ENCODE measurements at places on chromosomes 1 and 21.

- no peak for DNase-seq
These were observed 1.9 kb downstream of the PSMG1 start for GRCh38 chr21:39181205-39181818.

- no peak for DNase-seq
These were observed 58.9 kb upstream of the COL6A1 start for GRCh38 chr21:45922648-45923047.

- DNase-seq, result no peak
These were observed 177.3 kb downstream of the ZSCAN20 start for GRCh38 chr1:33649759-33650158.

DNA sequence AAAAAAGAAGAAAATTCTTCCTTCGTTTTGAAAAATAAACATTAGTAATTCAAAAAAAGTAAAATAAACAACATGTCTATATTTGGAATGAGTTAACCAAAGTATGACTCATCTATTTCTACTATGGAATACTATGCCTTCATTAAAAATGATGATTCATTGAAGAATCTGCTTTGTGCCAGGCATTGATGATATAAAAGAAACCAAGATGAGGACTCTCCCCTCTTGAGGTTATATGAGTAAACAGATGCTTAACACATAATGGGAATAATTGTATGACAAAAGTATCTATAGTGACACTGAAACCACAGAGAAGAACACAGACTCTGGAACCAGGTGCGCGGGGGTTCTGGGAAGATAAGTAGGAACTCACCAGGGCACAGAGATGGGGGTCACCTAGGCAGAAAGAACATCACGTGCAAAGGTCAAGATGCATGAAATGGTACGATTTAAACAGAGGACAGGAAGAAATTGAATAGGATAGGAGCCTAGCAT is 18.8 kb downstream of the ELF3 start:
- DNase-seq, result peak; percentile 49

GRCh38 chr1:19033515-19033839 is 77.0 kb upstream of the IFFO2 start:
- DNase-seq, result no peak

DNA sequence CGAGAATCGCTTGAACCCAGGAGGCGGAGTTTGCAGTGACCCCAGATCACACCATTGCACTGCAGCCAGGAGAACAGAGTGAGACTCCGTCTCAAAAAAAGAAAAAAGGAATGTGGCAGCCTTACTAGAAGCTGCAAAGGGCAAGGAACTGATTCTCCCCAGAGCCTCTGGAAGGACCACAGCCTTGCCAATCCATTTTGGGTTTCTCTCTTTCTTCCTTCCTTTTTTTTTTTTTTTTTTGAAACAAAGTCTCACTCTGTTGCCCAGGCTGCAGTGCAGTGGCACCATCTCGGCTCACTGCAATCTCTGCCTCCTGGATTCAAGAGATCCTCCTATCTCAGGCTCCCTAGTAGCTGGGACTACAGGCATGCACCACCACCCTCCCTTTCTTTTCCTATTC is 9.9 kb upstream of the IFNGR2 start:
- no peak for DNase-seq

DNA sequence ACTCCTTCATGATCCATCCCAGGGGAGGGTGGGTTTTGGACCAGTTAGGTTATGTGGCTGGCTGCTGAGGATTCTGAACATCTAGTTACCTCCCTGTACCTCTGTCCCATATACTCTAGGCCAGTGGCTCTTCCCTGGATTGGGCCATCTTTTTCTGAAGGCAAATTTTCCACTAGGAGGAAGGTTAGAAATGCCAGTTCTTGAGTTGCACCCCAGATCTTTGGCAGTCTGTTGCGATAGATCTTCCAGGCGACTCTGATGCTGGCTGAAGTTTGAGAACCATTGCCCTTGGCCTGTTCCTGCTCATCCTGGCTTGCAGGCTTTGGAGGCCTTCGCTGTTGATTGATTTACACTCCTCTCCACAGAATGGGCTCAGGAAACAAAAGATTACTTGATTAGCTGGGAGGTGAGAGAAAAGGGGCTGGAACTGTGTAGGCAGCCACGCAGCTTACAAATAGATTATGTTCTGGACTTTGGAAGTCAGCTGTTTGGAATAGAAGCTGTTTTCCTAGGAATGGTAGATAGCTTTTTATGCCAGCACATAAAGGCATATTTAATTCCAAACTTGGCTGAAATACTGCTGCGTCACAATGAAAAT is 110.1 kb downstream of the MRPS6 start:
- DNase-seq, result no peak

DNA sequence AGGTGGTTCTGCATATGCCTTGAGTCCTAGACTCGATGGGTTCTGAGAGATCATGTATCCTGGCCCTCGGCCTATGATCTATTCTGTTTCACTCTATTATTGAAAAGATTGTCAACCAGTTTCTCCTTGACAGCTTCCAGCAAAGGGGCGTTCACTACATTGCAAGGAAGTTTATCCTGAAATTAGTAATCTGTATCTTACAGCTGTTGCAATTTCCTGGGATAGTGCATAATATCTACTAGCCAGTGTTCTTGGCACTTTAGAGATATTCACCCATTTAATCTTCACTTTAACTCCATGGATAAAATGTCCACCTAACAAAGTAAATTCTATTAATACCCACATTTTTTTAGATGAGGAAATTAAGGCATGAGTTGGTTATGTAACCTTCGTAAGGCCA is 203.6 kb downstream of the TGFB2 start:
- DNase-seq, result no peak

DNA sequence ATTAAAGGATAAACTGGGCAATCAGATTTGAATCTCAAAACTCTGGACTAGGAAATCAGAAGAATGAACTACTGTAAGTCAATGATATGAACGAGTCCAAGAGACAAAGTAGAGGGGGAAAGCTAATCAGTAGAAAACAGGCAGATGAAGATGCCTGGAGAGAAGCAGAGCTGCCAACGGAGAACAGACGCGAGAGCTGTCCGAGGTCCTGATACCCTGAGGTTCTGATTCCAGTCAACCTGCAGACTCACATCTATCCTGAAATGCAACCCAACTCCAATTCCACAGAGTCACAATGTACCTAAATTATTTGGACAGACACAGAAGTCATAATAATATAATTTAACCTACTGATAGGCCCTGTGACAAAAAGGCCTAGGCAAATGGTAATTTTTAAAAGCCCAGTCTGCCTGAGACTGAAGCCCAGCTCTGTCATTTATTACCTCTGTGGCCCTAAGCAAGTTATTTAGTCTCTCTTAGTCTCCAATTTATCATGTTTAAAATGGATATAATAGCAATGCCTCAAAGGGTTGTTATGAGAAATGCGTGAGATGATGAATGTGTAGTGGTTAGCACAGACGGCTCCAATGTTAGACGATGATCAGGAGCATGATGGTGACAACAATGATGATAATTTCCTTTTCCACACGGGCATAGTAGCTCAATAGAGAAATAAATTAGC is 33.4 kb downstream of the RGS7 start:
- peak; percentile 49 for DNase-seq

- no peak for DNase-seq
These were observed 5.2 kb downstream of the LRRC7 start for GRCh38 chr1:69572921-69573320.

DNA sequence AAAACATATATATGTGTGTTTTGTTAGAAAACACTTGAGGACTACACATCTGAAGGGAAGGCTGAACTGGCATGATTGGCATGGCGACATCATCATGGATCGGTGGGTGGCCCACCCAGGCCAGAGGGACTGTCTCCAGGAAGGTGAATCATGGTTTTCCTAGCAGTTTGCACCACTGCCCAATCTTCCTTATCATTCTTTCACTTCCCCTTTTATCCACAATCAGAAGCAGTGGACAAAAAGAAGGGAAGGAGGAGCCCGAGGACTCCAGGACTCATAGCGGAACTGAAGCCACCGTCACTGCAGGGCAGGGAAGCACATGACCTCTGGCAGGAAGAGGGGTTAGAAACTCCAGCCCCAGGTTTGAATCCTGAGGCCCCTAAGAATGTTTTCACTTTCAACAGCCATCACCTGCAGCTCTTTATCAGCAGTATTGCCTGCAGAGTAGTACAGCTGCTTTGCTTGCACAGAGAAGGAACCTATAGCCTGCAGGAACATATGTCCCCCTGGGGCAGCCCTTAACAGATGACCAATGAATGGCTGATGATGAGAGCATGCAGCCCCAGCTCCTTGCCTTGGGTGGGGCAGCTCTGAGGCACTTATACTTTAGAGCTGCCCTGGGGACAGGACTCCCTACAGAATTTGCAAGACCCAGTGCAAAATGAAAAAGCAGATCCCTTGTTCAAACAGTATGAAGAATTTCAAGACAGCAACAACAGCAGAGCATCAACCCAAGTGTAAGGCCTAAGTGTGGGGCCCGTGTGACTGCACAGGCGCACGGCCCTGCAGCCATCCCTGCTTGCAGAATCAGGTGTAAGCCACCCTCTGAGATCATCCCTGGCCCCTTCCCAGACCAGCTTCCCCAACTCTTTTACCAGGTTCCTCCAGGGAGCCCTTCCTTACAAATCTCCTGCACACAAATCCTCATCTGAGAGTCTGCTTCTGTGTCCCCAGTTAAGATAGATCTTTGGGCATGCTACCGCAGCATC is 241.8 kb upstream of the IRF2BP2 start:
- no peak for DNase-seq

DNA sequence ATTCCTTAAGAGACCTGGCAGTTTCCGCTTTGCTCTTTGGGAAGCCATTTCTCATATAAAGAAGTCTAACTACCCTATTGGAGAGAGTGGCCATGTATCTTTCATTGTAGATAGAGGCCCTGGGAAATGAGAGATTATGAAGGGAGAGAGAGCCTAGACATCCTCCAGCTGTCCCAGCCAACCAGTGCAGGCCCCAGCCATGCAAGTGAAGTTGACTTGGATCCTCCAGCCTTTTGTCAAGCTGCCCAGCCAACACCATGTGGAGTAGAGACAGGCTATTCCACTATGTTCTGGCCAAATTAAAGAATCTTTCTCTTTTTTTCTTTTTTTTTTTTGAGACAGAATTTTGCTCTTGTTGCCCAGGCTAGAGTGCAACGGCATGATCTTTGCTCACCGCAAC is 7.1 kb upstream of the ANP32E start:
- no peak for DNase-seq

- peak; percentile 75 for DNase-seq
These were observed 52.2 kb upstream of the ETS2 start for GRCh38 chr21:38753557-38753971.

DNA sequence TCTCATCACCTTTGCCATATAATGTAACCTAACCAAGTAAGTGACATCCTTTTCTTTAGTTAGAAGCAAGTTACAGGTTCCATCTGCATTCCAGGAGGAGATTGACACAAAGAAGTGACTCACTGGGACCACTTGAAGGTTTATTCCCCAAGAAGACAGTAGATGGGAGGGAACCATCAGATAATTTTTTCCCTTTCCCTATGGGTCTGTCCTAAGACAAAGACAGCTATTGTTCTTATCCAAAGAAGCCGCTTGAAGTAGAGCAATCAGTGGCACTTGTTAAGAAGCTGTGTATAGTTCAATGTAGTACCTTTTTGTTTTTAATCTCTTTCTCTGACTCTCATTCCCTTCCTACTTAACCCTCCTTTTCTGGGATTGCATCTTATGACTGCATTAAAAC is 139.9 kb upstream of the B3GALT2 start:
- no peak for DNase-seq

GRCh38 chr21:41758550-41758949 is 8.3 kb downstream of the RIPK4 start:
- DNase-seq, result no peak

- no peak for DNase-seq
These were observed 14.8 kb upstream of the TMEM54 start for GRCh38 chr1:32915766-32916706.

GRCh38 chr1:22633697-22634463 is 2.5 kb upstream of the C1QA start:
- DNase-seq, result no peak

GRCh38 chr1:68811806-68812205 is 314.9 kb upstream of the DEPDC1 start:
- no peak for DNase-seq

DNA sequence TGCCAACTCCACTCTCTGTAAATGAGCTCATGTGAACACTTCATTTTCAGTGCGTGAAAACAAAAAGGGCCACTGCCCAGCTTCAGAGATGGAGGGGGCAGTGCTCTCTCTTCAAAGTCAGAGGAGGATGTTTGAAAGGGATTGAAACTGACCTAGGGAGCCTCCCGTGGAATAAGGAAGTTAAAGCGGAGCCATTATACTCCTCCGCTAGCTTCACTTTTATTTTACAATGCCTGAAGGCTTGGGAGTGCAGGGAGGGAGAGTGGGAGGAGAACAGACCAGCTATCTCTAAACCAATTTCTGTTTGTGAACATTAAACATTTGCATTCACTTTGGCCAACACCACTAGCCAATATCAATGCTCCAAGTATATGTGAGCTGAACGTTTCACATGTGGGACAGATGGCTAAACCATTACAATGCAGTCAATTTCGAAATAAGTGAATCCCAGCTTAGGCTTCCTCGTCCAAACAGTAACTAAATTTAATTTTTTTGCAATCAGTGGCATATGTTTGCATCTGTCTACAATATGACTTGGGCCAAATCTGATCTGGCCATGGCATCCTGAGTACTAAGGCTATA is 126.9 kb downstream of the ESRRG start:
- DNase-seq, result no peak

- peak; percentile 7 for DNase-seq
These were observed at the start of gene ABCG1 for GRCh38 chr21:42218836-42219605. TSS of gene ABCG1 (plus strand) at chr21:42219140. CDS start at chr21:42219263, 123 bp downstream.

DNA sequence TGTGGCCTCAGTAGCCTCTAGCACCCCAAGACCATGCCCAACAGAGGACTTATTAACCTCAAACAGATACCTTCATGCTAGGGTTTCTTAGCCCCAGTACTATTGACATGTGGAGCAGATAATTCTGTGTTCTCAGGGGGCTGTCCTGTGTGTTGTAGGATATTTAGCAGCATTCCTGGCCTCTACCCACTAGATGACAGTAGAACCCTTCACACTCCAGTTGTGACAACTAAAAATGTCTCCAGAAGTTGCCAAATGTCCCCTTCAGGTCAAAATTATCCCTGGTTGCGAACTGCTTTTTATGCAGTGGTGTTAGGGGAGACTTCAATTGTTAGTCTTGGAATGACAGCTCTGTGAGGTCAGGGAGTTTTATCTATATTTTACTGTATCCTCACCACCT is 8.1 kb downstream of the KAZN start:
- DNase-seq, result peak; percentile 14

DNA sequence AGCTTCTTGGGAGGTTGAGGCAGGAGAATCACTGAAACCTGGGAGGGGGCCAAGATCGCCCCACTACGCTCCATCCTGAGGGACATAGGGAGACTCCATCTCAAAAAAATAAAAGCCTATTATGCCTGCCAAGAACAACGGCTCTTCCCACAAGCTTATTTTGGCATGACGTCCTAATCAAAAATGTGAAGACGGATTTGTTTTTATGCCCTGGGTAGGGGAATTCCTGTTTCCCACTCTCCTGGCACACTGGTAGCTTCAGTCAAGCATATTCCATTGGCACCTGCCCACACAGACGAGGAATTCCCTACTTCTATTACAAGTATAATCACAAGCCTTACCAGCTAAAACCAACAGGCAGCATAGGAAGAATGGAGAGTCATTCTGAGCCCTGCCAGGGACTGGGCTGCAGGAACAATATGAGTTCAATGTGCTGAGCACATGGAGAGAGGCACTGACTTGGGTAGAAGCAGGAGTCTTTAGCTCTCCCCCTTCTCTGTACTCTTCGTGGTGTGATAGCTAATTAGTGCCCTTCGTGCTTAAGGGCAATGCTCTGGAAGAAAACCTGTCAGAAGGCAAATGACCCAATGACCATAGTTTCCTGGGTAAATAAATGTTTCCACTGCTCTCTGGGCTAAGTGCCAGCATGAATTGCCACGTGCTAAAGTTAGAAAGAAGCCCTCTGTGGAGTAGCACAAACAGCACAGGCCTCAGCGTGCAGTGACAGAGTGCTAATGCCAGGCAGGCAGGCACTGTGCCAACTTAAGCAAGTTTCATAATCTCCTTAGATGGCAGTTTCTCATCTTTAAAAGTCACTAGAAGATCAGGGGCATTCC is 16.8 kb downstream of the TNFSF4 start:
- DNase-seq, result peak; percentile 76

All from hematopoietic multipotent progenitor cell treated with erythropoietin and hydrocortisone succinate and interleukin-3 and kit ligand, for 6 days (in vitro differentiated cells).